ENCODE measurements at places on chromosomes 2 and 18.

- no peak for DNase-seq
These were observed 344.6 kb upstream of the CHAC2 start for GRCh38 chr2:53422979-53423378.

DNA sequence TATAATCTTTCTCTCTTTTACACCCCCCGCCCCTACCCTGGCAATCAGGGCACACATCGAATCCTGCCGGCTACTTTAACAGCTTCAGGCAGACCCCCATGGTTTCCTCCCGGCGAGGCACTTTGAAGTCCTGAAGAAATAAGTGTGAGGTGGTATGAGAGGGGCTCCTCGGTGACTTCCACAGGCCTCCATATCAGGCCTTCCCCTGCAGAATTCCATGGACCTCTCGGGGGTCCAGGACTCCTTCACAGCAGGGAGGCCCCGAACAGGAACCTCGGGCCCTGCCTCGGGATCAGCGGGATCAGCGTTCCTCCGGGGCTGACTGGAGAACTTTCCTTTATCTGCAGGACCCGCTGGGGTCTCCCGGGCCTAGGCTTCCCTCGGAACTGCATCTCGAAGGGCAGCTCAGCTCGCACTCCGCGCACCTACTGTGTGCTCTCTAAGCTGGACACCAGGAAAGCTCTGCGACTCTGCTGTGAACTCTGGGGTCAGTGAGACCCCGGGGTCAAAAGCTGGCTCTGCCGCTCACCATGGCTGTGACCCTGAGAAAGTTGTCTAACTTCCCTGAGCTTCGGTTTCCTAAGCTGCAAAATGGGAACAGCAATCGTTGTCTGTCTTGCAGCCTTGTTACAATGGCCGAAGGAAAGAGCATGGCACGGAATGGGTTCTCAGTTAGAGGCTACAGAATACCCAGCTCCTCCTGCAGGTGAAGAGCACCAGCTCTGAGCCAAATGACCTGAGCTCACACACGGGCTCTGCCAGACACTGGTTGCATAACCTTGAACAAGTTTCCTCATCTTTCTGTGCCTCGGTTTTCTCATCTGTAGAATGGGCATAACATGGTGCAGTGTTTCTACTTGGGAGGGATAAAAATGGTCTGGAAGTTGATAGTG is 97.4 kb upstream of the ID2 start:
- DNase-seq, result no peak

GRCh38 chr2:184125867-184126266 is 472.5 kb upstream of the ZNF804A start:
- no peak for DNase-seq

- no peak for DNase-seq
These were observed 101.5 kb upstream of the DNER start for GRCh38 chr2:229815858-229816257.

GRCh38 chr18:52325997-52326396 is 14.0 kb upstream of the DCC start:
- no peak for DNase-seq

DNA sequence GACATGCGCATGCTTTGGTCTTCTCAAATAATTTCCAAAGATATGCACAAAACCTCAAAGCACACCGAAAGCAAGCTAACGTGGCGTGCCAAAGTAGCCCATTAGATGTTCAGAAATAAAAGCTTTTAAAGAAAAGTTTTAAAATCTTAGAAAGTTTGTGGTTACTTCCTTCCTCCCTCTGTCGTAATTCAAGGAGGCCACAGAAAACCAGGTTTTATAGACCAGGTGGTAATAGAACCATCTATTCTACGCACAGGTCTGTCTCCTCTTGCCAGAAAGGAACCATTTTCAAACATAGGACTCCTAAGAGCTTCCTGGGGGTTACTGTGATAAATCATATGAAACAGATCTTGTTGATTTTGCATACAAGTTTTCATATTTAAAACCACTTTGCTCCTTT is 487.2 kb downstream of the ARHGAP15 start:
- no peak for DNase-seq

DNA sequence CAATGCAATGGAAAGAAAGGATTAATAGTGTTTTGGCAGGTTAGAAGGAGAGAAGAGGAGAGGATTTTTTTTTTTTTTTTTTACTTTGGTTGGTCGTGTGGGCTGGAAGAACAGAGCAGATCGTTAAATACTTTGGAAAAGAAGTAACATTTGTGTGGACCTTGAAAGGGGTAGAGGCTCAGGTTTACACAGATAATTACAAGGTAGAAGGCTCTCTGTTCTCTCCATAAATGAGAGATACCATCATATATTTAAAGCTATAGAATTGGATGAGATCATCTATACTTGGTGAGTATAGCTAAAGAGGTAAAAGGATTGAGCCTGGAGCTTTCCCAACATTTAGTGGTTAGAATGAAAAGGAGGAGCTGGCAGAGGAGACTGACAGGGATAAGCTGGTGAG is 49.0 kb downstream of the SMCHD1 start:
- no peak for DNase-seq

All from stimulated activated CD4-positive, alpha-beta T cell treated with anti-CD3 and anti-CD28 coated beads, Interleukin-1b, Interleukin-23, amount 100 ng/mL, for 24 hours (primary cell).